ENCODE measurements at places on chromosomes 3 and 15.

GRCh38 chr3:100104817-100105413 lies 9.4 kb downstream of the FILIP1L start:
- no peak for DNase-seq

DNA sequence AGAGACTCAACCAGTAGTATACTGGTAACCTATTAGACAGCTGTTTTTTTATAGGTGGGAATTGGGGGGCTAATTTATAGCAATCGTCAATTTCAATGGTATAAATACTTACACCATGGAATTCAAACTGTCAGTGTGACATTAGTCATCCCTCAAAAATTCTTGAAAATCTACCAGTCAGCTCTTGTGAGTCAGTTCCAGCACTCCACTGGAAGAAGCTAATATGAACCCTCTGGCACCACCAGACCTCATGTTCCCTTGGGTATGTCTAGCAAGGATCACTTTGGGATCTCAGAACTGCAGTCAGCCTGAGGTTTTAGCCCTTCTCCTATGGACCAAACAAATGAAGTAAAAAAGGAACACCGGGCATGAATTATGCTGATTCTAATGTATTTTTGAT lies 11.8 kb upstream of the UACA start:
- DNase-seq: peak; percentile 93

- no peak for DNase-seq
Measured at GRCh38 chr15:56806148-56806536, 72.8 kb upstream of the ZNF280D start.

- DNase-seq: no peak
Measured at GRCh38 chr3:98727638-98728037, 35.5 kb upstream of the ST3GAL6 start.

DNA sequence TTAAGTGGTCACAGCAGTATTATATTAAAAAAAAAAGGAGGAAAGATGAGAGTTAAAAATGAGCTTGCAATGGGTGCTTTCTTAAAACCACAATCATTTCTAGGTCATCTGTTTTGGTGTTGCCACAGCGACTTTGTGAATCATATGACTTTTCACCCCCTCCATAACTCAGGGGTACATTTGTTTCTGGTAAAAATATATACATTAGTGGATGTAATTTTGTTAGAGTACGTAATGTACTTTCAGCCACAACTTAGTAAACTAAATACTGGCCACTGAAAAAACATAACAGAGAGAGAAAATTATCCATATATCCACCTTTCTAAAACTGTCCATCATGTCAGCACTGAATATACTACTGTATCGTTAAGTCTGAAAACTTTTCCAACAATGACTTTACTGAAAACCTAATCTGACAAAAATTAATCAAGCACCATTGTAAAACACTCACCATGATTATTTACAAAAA lies 3.4 kb downstream of the ANKRD28 start:
- DNase-seq: peak; percentile 83

DNA sequence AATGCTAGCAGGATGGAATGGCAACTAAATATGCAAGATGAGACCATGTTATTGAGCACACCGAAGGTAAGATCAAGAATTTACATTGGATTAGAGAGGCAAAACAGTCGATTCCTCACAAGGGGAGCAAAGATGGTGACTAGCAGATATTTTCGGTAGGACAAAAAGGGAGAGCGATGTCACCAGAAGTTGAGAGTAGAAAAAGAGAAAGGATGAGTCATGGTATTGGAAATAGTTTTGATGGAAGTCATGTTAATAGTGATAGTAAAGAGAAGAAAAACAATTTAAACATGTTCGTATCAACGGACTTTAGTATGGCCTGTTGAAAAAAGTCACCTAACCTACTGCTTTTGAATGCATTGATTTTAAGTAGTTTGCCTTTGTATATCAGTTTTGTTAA lies 55.0 kb downstream of the UBE2E2 start:
- peak; percentile 40 for DNase-seq

GRCh38 chr3:94036909-94037507 lies 8.6 kb upstream of the STX19 start:
- DNase-seq: peak; percentile 45

DNA sequence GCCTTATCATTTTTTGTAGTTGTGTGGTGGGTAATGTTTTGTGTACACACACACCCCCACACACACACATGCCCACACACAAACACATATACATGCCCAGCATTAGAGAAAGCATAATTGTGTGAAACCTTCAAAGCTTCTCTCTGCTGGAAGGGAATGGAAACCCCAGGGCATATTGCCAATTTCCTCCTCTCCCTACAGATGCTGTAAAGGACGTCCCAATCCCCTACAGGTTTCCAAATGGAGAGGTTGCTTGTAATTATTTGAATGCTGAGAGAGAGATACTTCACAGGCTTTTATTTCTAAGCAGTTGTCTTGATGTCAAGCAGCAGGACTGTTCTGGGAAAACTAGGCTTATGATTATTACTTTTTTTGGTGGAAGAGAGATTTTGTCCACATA lies 23.0 kb upstream of the CCK start:
- DNase-seq: no peak

- DNase-seq: no peak
Measured at GRCh38 chr3:114572364-114573062, 278.7 kb downstream of the TIGIT start.

GRCh38 chr3:83968356-83968755 lies 990.4 kb upstream of the CADM2 start:
- no peak for DNase-seq

DNA sequence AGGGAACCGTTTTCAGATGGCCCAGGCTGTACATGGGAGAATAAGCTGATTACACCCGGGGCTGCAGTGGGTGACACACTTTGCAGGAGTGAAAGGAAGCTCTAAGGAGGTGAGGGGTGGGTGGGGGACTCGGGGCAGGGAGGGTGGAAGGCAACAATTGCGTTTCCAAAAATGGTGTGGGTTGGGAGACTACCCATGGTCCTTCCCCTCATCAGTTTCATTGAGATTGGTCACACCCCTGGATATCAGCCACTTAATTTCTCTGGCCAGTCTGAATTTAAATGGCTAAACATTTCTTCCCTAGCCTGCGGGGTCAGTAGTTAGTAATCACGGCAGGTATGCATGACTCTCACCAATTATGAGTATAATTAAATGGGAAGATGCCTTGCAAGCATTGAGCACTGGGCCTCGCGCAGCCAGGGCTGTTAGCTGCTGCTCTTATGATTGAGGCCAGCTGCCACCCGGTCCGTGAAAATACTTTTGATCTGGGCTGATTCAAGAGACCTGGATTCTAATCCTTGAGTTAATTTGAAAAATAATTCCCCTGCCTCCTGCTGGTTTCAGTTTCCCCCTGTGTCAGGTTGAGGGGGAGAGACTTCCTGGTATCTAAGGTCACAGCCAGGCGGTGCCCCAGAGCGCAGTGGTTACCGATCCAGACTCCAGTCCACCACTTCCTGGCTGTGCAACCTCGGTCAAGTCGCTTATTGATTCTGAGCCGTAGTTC lies 23.3 kb downstream of the SLC6A6 start:
- no peak for DNase-seq

- no peak for DNase-seq
Measured at GRCh38 chr3:126766653-126767052, 62.6 kb downstream of the CHCHD6 start.

DNA sequence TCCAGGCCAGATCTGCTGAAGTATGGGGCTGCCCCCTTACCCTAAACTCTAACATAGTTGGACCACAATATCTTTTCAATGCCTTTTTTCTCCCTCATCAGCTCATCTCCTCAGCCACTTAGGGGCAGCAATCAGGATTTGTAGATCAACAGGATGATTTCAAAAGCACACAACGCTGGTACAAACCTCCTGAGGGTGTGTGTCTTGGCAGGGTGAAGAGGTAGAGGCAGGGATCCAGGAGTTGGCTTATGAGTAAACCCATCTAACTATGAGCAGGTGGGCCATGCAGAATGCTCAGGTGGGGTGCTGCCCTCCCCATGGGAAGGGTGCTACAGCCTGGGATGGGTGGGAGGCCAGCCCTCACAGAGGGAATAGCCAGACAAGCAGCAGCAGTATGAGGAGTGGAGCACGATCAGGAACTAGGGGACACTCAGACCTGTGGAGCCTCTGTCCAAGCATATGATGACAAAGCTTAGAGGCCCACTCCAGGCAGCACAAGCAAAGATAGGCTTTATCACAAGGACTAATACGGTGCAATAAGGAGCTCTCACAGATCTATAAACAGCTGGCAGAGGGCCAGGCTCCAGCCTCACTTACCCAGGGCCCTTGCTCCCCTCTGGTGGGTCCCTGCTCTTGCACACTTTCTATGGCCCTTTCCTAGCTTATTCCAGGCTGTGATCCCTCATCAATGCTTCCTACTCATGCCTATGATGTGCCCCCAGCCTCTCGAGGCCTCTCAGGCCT lies 32.2 kb downstream of the IL20RB start:
- DNase-seq: no peak

DNA sequence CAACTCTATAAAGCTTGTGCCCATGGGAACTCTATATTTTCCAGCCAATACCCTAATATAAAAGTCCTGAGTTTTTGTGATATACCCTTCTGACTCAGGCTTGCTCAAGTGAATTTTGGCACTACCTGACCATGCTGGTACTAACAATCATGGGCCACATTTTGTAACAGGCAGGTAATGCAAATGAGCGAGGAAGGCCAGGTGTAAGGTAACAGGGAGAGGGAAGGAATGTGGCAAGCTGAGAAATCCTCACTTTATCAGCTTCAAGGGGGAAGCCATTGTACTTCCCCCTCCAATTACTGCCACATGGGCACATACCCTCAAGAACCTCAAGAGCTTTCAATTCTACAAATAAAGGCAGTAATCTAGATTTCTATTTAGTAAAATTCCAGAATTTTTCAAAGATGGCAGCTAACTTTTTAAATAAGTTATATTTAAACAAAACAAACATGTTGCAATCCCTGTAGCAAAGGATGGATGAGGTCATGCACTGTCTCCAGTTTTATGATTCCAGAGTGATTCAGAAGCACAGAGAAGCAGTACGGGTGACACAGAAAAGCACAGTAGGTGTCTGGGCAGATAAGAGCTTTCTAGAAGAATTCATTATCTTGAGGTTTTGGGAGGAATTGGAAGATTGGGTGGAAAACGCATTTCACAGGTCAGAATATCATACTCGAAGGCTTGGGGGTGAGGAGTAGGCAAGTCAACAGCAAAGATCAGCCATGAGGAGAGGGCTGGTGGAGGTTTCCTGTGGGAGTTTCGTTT lies 87.6 kb downstream of the FOXP1 start:
- peak; percentile 90 for DNase-seq

GRCh38 chr3:115375362-115375761 lies 228.3 kb upstream of the ZBTB20 start:
- DNase-seq: no peak

DNA sequence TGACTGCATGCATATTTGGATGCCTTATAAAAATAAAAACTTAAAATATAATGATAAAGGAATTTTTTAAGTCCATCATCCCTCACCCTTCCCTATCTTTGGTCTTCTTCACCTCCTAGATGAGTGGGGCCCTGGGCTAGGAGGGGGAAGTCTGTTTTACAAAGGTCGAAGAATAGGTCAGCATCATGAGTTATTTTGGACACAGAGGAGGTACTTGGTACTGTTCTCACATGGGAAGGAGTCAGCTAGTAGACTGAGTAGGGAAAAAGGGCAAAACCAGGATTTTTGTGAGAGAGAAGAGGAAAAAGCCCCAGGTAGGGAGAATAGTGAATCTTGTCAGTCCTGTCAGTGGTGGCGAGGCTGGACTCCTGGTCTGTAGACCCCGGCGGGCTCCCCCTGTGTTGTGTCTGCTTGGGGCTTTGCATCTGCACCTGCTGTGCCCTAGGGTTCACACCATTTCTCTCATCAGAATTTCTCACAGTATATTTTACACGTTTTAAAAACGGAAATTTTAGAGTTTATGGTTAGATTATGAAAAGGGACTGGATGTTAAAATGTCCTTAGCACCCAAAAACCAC lies 17.2 kb downstream of the GCSAM start:
- DNase-seq: no peak

DNA sequence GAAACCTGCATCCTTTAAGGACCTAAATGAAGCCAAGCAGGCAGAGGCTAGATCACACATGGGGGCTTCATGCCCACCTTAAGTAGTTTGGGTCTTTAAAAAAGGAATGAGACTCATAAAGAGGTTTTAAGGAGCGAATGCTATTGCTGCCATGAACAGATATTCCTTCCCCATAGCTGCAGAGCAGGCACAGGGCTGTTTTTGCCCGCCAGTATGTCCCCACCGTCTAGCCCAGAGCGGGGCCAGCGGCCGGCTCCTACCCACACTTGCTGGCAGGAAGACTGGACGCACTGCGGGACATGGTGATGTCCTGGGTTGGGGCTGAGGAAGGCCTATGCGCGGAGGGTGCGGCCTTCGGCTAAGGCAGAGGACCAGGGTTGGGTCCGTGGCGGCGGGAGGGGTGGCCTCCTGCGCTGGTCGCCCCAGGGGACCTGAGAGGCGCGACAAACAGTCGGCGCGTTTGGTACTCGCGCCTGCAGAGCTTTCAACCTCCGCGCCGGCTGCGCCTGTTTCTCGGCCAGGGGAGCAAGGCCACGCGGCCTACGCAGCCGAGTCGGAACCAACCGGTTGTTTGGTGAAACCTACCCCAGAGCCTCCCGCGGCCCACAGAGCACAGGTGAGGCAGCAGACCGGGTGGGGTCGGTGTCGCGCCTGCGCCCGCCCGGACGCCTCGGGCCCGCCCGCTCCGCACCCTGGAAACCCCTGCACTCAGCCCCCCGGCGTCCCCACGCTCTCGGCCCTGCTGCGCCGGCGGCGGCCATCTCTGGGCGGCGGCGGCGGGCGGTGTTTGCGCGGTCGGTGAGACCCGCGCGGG lies at the start of gene FAIM:
TSS of gene FAIM (plus strand) at position 450 of the 814 bp plus-strand sequence. CDS start 10,956 bp downstream, outside the sequence.
- peak; percentile 67 for DNase-seq

DNA sequence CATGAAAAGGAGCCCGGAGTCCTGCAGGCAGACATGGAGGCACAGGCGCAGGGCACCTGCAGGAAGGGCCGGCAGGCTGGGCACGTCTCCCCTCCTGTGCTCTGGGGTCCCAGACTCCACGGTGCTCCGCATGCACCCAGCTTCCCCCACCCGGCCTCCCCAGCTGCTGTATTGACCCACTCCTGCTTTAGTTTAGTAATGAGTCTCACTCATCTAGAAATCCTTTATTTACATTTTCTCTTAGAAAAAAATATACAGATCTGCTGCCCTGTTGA lies 8.5 kb downstream of the MESP2 start:
- DNase-seq: no peak

DNA sequence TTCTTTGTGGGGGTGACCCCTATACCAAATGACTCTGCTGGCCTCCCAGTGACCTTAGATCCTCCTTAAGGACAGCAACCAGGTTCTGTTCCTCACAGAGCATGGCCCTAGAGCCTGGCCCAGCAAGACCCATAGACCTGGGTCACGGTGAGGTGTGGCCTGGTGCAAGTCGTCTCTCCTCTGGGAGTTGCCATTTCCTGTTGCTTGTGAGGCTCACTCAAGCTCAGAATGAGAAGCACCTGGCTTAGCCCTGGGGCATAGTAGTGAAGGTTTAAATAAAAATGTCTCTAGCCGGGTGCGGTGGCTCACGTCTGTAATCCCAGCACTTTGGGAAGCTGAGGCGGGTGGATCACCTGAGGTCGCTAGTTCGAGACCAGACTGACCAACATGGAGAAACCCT lies 131.3 kb downstream of the SMAD6 start:
- DNase-seq: no peak

DNA sequence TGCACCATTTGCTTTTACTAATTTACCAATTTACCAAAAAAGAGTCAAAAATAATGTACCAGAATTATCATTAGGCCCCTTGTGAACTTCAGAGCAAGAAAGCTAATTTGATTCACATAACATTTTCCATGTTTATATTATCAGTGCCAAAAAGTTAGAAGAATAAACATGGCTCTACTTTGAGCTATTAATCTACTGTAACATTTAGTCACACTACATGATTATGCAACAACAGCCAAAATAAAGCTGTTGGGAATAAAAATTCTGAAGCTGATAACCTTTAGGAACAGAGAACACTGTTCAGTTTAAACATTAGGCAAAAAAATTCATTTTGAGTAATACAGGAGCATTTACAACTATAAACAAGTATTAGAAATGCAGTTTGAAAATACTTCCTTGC lies 63.6 kb downstream of the PROS1 start:
- no peak for DNase-seq
